ENCODE measurements at places on chromosomes 3 and 15. TPM values are rescaled to one million over a fixed set of nuclear protein-coding genes. Genes with fewer than 3 reads are reported as not detected.

- DNase-seq: no peak
Measured at GRCh38 chr15:81321667-81322066, 2.3 kb downstream of the STARD5 start.

Gene PRSS50
- not detected for total RNA-seq

Gene VIPR1
- 0.54 TPM for total RNA-seq

- DNase-seq: no peak
Measured at GRCh38 chr3:145088917-145089316, 1072.1 kb downstream of the PLOD2 start.

Gene FBXW12
- total RNA-seq: not detected

DNA sequence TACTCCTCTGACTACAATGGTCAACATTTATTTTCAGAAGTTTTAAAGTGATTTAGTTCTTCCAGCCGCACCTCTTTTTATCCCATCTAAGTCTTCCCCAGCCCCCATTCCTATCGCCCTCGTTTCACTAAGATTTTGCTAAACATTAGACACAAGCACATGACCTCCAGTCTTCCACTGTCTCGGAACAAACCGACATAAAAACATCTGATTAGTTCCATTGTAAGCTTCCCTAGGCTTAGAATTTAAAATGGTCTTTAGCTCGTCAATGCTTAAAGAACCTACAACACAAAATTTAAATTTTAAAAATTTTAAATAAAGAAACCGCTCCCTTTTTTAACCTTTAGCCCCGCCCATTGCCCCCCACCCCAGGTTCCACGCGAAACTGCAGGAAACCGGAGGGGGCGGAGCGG, 284 bp upstream of the TSC22D2 start:
- peak; percentile 91 for DNase-seq

Gene TICRR
- total RNA-seq: 8.5 TPM

- DNase-seq: no peak
Measured at GRCh38 chr3:39088456-39088855, 19.0 kb downstream of the GORASP1 start.

GRCh38 chr3:73653351-73653750, 28.6 kb upstream of the PDZRN3 start:
- DNase-seq: no peak

DNA sequence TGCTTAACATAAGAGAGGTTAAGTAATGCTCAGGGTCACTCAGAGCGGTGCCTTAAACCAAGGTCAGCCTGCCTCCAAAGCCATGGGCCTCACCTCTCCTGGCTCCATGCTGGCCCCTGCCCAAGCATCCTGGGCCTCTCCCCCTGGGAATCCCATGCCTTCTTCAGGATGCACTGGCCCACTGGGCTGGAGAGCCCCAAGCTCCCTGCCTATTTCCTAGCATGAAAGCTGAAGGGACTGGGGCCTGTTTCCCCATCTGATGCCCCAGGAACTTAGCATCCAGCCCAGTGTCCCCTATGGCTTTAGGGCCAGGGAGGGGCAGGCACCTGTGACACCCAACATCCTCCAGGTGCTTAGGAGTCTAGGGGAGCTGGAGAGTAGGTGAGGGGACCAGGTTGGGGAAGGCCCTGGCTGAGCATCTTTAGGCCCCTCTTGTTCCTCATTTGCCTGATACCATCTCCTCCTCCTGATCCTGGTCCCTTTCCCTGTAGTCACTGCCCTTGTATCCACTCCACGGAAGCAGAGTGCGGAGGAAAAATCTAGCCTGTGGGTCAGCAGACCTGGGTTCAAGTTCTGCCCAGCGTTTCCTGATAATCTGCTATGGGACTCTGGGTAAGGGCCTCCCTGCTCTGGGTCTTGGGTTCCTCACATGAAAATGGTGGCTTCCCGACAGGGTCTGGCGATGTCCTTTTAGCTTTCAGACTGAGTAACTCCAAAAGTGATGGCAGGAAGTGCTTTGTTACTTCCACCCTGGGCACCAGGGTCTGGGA, 28.6 kb downstream of the EHD4 start:
- DNase-seq: no peak

GRCh38 chr15:42734076-42734672, 2.8 kb downstream of the CDAN1 start:
- DNase-seq: no peak

DNA sequence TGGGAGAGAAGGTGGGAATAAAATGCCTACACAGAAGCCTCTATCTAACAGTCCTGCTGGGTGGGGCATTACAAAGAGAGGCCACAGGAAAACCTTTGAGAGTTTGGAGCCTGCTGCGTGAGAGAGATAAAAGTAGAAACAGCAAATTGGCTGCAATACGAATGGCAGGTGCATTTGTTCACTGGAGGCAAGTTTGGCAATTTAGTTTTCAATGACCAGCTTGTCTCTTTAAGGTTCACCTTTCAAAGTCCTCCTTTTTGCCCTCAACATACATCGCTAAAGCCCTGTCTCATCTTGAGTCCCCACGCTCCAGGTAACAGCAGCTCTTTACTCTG, 405.7 kb downstream of the LSAMP start:
- DNase-seq: no peak

DNA sequence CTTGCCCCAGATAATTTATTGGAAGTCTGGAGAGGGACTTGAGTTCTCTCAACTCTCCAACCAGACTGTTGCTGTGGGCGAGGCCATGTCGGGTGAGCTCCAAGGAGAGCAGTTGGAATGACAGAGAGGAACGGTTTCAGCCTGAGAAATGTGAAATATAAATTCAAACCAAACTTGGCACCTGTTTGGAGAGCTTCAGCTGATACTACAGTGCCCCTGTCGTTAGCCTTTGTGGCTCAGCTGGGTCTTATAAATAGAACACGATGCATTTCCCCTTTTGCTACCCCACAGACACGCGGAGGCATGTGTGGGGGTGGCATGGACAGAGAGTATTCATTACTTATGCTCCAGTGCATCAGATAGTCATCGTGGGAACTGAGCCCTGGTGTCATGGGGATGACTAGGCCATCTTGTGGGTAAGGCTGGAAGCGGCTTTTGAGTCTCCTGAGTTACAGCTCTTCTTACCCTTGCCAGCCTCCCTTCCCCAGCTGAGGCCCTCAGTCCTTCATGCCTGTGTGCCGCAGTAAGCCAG, 15.6 kb downstream of the SMAD3 start:
- no peak for DNase-seq

- DNase-seq: peak; percentile 96
Measured at GRCh38 chr3:177447938-177448337, 250.7 kb upstream of the TBL1XR1 start.

Gene CCR5
- not detected for total RNA-seq

Gene ECE2
- not detected for total RNA-seq

GRCh38 chr3:122642935-122643334, 37.7 kb upstream of the PARP14 start:
- no peak for DNase-seq

GRCh38 chr3:60015032-60015705, 965.3 kb upstream of the CFAP20DC start:
- no peak for DNase-seq

Gene HRG
- 0.16 TPM for total RNA-seq

GRCh38 chr15:33066584-33066983, 127.9 kb downstream of the FMN1 start:
- no peak for DNase-seq

DNA sequence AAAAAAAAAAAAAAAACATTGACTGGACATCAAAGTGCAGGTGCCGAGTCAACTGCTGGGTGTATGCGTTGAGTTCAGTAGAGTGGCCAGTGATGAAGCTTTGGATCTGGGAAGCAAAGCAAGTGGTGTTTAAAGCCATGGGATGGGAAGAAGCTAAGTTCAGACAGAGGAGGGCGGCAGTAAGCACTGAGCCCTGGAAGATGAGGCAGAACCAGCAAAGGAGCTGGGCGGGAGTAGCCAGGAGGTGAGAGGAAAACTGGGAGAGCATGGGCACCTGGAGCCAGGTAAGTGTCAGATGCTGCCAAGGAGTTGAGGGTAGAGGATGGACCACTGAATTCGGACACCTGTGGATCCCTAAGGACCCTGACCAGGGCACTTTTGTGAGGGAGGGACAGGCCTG, 11.4 kb upstream of the GNAI2 start:
- no peak for DNase-seq

DNA sequence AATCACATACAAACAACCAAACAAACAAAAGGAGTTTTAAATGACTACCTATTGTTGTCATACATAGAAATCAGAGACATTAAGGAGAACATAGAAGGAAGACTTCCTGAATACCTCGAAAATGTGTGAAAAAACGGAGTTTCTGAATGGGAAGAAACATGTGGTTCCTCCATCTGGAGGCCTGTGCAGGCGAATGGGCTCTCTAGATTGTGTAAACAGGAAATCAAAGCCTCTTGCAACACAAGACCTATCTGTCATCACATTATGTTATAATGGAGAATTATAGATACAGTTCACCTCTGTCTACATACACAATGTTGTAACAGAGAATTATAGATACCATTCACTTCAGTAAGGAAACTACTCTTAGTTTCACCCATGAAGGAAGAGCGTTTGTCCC, 44.1 kb downstream of the RUBCN start:
- DNase-seq: peak; percentile 46

DNA sequence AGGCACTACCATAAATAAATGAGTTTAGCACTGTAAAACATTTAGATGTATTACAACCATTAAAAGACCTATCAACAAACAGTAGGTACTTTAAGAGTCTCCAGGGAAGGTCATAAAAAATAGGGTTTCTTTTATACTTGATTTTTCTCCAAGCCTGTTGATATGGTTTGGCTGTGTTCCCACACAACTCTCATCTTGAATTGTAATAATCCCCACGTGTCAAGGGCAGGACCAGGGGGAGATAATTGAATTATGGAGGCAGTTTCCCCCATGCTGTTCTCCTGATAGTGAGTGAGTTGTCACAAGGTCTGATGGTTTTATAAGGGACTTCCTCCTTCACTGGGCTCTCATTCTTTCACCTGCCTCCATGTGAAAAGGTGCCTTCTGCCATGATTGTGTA, 468.9 kb upstream of the UBE2E2 start:
- no peak for DNase-seq

Gene DAPK2
- total RNA-seq: 4.6 TPM

Gene FANCI
- total RNA-seq: 24.0 TPM

DNA sequence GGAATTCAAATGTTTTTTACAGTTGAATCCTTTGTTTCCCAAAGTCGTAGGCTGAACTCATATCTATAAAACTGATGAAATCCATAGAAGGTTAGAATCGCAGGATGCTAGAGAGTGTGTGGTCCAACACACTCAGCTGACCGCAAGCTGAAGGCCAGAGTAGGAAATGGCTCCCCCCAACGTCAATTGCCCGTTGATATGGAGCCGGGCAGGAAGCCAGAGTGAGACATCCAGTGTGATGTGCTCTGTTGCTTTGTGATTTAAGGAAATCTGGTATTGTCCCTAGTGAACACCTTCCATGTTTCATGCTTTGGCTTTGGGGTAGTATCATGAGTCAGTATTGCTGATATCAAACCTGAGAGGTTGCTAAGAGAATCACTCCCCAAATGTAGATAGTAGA, 5.8 kb upstream of the MEX3B start:
- no peak for DNase-seq

Gene ERICH6
- not detected for total RNA-seq

Gene AGBL1
- total RNA-seq: not detected

Gene SCN11A
- 0.05 TPM for total RNA-seq

DNA sequence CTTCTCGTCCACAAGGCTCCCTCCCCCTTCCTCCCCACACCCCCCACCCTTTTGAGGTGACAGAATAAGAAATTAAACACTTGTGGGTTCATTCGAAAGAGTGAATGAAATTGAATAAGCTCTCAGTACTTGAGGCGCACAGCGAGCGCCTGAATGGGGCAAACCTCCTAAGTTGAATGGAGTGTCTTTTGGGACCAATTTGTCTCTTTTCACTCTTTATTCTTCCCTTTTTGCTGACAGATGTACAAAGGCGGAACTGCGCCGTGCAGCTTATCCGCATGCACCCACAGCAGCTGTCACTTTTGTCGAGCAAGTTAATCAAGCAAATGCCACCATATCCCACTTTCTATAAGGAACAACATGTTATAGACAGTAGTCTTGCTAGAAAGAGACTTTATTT, 47.9 kb upstream of the FEZF2 start:
- no peak for DNase-seq

GRCh38 chr15:101455291-101456025, 34.0 kb downstream of the PCSK6 start:
- DNase-seq: no peak

- DNase-seq: no peak
Measured at GRCh38 chr15:55194256-55194655, 2.5 kb downstream of the RSL24D1 start.

Data from MCF 10A (cell line).